ENCODE measurements at places on chromosomes 4 and X. TPM values are rescaled to one million over a fixed set of nuclear protein-coding genes. Genes with fewer than 3 reads are reported as not detected.

- no peak for DNase-seq
- H3K27ac ChIP-seq, result no peak overlapping the region
- no peaks in the 10 kb centered on the region for H3K27me3 ChIP-seq
- H3K4me3 ChIP-seq, result no peak overlapping the region
Observed at GRCh38 chr4:112343330-112344080, 46.3 kb downstream of the ALPK1 start.

DNA sequence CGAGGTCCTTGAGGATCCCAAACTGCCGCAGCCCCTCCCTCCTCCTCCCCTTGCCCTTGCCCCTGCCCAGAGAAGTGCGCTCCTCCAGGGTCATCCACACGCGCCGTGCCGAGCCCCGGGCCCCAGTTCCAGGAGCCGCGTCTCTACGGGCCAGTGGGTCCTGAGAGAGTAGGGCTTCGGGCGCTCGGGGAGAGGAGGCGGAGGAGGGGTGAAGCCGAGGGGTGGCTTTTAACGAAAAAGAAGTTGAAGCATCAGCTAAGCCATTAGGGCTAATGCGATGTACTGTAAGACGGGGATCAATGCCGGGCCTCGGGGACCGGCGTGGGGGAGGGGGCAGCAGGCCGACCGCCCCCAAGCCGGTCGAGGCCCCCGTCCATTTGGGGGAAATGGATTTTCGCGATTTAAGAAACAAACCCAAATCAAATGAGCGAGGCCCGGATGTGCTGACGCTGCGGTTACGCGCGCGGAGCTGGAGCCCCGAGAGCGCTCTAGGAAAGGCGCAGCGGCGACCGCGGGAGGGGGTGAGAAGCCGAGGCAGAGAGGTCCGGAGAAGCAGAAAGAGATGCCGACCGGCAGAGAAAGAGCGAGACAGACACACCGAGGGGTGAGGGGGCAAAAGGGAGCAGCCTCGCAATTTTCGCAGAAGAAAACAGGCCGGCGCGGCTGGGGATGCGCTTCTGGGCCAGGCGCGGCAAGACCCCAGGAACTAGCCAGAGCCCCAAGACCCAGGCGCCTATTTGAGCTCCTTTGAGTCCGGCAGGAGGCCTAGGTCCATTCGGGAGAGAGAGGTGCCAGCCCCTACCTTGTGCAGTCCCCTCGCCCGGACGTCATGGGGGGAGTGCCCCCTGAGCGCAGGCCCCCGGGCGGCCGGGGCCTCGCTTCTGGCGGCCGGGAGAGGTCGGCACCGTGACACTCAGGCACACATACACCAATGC, 13.6 kb downstream of the HMX1 start:
- peaks cover 25% of the 10 kb centered on the region for H3K27me3 ChIP-seq
- no peak overlapping the region for H3K27ac ChIP-seq
- no peak overlapping the region for H3K4me3 ChIP-seq
- H3K4me1 ChIP-seq, result no peaks in the 10 kb centered on the region

GRCh38 chr4:147788791-147789190, 56.9 kb downstream of the ARHGAP10 start:
- H3K27me3 ChIP-seq, result no peaks in the 10 kb centered on the region
- no peak overlapping the region for H3K27ac ChIP-seq
- peaks cover 11% of the 10 kb centered on the region for H3K4me1 ChIP-seq
- DNase-seq, result no peak
- no peaks in the 10 kb centered on the region for H3K36me3 ChIP-seq

The F11 gene
- total RNA-seq, result not detected

The NHSL2 gene
- total RNA-seq, result 0.51 TPM

GRCh38 chrX:71099736-71100135, 4.1 kb downstream of the FOXO4 start:
- H3K36me3 ChIP-seq, result no peaks in the 10 kb centered on the region
- DNase-seq, result no peak
- H3K27ac ChIP-seq, result no peak overlapping the region
- peaks cover 58% of the 10 kb centered on the region for H3K4me1 ChIP-seq
- H3K4me3 ChIP-seq, result no peak overlapping the region
- no peaks in the 10 kb centered on the region for H3K27me3 ChIP-seq

GRCh38 chr4:25993395-25994185, 79.6 kb downstream of the SMIM20 start:
- no peak overlapping the region for H3K27ac ChIP-seq
- H3K36me3 ChIP-seq, result no peaks in the 10 kb centered on the region
- no peak for DNase-seq

DNA sequence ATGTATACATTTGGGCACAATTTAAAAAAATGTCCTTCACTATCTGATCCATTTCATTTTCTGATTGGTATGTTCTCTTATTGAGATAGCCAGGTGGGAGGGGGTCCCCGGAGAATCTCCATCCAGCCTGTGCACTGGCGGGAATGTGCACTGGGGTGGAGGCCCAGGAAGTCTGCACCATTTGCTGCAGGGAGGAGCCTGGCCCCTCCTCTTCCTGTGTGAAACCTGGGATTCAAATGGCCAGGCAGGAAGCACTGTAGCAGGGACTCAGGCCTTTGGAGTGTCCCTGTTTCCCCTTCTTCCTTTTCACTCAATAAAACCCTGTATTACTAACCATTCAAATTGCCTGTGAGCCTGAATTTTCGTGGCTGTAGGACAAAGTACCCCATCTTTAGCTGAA, 44.3 kb downstream of the GPRIN3 start:
- no peak for DNase-seq
- H3K27me3 ChIP-seq, result no peaks in the 10 kb centered on the region
- H3K36me3 ChIP-seq, result no peaks in the 10 kb centered on the region

All from CD8-positive, alpha-beta memory T cell (primary cell).